ENCODE measurements at places on chromosomes 12 and 14.

GRCh38 chr12:27024291-27024690 lies 1.9 kb downstream of the MED21 start:
- no peak for DNase-seq

DNA sequence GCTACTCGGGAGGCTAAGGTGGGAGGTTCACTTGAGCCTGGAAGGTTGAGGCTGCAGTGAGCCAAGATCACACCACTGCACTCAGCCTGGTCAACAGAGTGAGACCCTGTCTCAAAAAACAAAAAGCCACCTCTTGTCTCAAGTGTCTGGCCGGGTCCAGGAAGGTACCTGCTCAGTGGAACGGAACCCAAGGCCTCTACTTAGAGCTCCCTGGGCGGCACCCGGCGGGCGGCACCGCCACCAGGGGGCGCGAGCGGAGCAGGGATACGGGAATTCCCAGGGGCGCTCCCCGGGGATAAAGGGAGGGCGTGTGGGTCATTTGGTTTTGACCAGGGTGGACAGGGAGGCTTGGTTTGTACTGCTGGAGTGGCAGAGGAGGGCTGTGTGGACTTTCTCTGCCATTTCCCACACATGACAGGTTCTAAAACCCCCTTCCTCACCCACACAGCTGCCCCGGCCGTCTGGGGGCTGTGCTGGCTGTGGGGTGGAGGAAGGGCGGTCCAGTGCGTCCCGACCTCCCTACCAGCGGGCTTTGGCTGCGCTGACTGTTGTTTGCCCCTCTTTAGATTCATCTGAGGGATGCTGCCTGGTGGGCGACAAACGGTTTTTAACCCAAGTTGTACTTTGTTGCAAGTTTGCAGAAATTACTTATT lies 91.4 kb downstream of the SETD3 start:
- DNase-seq, result peak; percentile 56

- DNase-seq, result no peak
These were observed 64.5 kb downstream of the NIN start for GRCh38 chr14:50766338-50766886.

GRCh38 chr12:52018433-52019112 lies 11.8 kb downstream of the TAMALIN start:
- DNase-seq, result peak; percentile 88

DNA sequence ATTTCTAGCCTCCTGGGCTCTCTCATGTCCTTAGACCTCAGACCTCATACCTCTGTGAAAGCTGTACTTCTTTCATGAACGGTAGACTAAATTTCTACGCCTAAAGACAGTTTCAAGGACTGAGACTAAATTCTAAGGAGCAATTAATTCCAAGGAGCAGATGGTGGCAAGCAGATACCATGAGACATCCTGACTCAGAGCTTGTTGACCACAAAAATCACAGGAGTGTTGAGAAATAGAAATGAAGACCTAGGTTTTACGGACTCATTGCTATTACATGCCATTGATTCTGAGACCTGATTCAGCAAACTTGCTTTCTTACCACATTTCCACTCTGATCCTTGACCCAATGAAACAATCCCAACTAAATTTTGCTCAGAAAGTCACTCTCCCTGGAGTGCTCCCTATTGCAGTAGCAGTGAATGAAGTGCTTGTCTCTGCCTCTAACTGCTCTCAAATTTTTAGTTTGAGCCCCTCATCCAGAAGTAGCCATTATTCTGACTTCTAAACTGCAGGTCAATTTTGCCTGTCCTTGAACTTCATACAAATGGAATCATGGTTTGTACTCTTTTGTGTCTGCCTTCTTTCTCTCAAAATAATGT lies 52.0 kb downstream of the PEX5 start:
- no peak for DNase-seq

- DNase-seq, result no peak
These were observed 29.2 kb downstream of the ITPK1 start for GRCh38 chr14:93086441-93087055.

- DNase-seq, result peak; percentile 43
These were observed 36.5 kb upstream of the SSTR1 start for GRCh38 chr14:38171197-38171596.

DNA sequence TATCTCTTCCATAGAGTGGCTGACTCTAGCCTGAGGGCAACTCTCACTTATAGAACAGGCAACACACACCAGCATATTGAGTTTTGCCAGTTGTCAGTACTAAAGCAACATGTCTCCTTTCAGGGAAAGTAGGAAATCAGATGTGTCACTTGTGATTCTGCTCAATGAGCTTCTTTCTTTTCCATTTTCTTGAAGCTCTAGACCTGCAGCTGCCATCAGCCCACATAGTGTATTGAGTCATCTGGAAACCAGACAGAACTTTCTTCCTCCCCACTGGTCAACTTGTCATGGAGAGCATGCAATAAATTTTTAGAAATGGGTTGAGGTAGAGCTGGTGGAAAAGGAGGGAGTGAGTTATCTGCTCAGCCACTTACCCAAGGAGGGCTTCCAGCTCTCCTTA lies 209.0 kb upstream of the PLEKHG7 start:
- no peak for DNase-seq

GRCh38 chr12:96054244-96054610 lies 18.8 kb upstream of the LTA4H start:
- no peak for DNase-seq

DNA sequence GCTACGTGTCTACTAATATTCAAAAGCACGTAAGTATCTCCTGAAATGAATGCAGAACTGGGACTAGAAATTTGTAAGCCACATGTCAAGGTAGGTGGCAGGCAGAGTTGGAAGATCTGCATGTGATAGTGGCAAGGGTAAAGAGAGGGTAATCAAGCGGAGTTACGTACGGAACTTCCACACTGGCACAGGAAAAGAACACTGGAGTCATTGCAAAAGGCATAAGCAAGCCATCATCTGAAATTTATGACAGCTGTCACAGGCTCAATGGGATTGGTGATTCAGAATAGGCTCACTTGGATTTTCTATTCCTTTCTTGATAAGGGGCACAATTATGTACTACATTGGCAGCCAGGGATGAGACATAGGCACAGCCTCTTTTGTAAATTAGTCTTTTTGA lies 245.3 kb downstream of the PDZRN4 start:
- DNase-seq, result no peak

DNA sequence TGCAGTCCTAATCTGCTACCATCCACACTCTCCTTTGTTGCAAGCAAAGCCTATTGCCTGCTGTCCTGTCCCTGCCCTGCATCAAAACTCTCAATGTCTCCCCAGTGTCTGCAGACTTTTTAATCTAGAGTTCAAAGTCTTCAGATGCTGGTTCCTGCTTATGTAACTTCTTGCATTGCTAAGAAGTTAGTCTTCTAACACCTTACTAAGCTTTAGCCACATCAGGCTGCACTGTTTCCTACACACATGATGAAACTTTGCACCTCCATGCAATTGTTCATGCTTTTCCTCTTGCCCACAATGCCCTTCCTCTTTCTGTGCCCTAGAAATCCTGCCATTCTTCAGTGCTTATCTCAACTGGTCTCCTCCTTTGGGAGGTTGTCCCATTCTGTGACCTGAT lies 16.2 kb upstream of the DICER1 start:
- no peak for DNase-seq

GRCh38 chr12:110776410-110776809 lies 33.7 kb upstream of the PPP1CC start:
- no peak for DNase-seq

DNA sequence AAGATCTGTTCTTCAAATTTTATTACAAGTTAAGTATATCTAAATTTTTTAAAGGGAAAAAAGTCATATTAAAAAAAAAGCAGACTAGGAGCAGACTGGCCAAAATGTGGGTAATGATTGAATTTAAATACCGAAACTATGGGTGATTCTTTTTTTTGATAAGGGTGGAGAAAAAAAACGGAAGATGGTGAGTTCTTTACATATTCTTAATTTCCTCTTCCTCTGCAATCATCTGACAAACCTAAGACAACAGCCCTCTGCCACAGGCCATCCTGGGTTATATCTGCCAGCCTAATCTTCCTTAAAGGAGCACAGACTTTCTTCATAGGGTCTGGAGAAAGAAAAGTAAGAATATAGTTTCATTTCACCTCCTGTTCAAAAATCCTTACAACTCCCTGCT lies 108.0 kb downstream of the PPP2R5E start:
- no peak for DNase-seq

GRCh38 chr14:76584271-76584702 lies 177.0 kb upstream of the VASH1 start:
- DNase-seq, result no peak

GRCh38 chr12:1716911-1717310 lies 26.0 kb downstream of the ADIPOR2 start:
- DNase-seq, result no peak

GRCh38 chr12:77087427-77087826 lies 22.1 kb upstream of the E2F7 start:
- DNase-seq, result peak; percentile 13

DNA sequence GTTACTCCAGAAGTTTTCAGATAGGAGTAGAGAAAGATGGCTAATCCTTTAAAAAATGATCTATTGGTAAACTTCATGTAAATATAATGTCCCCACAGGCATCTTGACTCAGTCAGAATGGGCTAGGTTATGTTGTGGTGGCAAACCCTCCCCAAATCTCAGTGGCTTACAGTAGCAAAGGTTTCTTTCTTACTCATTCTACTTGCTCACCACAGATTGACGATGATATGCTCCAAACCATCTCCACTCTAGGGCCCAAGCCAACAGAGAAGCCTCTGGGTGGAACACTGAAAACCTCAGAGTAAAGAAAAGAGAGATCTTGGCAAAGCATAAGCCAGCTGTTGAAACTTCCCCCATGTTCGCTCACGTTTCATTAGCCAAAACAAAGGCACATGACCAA lies 146.4 kb downstream of the EMP1 start:
- DNase-seq, result no peak

GRCh38 chr12:51669271-51669670 lies 78.2 kb downstream of the SCN8A start:
- no peak for DNase-seq

- peak; percentile 12 for DNase-seq
These were observed 113.7 kb downstream of the NCOR2 start for GRCh38 chr12:124453419-124454351.

GRCh38 chr12:109555431-109556315 lies 17.6 kb downstream of the MMAB start:
- DNase-seq, result peak; percentile 82

- no peak for DNase-seq
These were observed 71.6 kb downstream of the PDE6H start for GRCh38 chr12:15044471-15044870.

DNA sequence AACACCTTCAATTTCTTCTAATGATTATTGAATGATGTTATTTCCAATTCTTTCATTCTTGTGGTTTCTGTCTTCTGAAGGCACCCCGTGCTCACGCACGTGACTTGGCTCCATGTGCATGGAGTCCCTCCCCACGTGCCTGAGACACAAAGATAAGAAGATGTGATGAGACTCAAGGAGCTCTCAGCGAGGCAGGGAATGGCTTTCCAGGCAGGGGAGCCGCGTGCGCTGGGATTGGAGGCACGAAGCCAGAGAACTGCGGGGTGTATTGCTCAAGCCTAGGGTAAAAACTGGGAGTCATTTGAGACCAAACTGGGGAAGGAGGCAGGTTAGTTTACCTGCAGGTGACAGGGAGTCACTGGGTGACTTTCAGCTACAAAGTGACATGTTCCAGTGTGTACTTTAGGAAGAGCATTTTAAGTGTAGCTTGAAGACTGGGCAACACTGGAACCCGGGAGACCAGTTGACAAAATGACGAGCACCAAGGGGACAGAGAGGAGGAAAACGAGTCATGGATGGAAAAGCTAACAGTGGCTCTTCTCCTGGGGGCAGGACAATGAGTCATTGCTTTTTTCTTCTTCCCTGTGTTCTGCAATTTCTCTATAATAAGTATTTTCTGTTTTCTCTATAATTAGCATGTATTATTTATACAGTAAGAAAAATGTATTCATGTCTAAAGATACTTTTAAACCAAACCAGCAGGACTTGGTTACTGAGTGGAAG lies 311.7 kb upstream of the FKBP4 start:
- peak; percentile 35 for DNase-seq

DNA sequence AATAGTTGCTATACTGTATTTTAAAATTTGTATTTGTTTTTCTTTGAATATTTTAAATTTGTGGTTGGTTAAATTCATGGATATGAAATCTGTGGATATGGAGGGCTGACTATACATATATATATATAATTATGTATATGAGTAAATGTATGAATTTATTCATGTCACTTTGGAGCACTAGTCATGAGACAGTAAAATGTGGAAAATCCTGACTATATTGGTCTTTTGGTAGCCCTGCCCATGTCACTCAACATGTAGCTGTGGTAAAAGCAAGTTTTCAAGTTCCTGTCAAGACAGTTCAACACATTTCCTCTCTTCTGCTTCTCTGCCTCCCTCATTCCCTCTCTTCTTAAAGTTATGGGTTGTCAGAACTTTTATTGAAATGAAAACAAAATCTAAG lies 17.3 kb upstream of the C12orf71 start:
- DNase-seq, result no peak

DNA sequence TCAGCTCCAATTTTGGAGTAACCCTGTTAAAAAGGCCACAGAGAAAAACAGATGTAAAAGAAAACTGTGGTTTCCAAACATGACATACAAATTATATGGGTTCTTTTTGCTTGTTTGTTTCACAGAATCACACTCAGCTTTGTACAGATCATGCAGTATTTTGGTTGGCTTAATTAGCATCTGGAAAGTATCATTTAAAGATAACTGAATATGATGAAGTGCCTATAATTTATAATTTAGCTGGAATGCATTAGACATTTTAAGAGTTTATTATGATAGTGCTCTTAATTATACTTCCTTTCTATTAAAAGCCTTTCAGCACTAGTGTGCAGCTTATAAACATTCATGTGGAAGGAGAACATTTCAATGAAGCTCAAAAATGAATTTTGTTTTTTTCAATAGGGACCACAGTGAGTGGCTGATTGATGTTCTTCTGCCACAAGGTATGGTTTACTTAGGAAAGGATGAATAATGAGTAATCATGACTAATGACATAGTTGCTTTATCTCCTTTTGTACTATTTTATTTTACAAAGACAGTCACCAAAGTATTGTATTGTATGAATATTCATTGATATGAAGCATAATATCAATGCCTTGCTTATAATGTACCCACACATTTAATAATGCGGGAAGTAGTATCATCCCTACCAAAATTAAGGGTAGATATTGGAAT lies 98.3 kb downstream of the UNC79 start:
- no peak for DNase-seq

- no peak for DNase-seq
These were observed 150.1 kb downstream of the CAPZA3 start for GRCh38 chr12:18888047-18888446.

DNA sequence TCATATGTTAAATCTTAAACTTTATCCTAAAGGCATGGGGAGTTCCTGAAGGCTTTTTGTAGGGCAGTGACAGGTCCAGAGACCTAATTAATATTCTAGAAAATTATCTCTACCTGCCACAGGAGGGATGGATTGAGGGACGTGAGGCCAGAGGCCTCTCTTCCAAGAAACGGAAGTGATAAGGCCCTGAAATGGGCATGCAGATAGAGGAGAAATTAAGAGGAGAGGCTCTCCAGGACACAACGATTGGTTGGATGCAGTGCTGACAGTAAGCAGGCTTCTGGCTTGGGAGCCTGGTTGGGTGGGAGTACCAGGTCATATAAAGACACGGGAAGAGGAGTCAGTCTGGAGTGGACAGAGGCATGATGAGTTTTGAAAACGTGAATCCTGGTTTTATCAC lies 3.1 kb upstream of the BORCS5 start:
- no peak for DNase-seq
